Activated CD8-positive, alpha-beta memory T cell treated with anti-CD3 and anti-CD28 coated beads for 4 hours (primary cell): ENCODE measurements at places on chromosomes 3 and 15.

GRCh38 chr3:133371181-133371580 lies 28.7 kb upstream of the BFSP2 start:
- no peak for DNase-seq

DNA sequence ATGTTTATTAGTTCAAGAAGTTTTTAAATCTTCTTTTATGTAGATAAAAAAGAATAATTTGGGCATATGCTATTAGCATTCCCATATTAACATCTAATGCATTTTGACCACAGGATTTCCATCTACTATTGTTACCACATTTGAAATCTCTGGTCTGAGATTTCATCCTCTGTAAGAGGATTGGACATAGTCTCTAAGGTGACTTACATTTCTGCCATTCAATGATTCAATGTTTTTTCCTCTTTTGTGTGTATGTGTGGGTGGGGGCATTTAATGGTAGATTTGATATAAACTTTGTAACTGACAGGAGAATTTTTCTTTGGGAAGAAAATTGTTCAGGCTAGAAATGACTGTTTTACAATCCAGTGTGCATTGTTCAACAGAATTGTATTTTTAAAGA lies 307.3 kb upstream of the RBMS3 start:
- no peak for DNase-seq

GRCh38 chr3:35473956-35474355 lies 165.4 kb upstream of the ARPP21 start:
- DNase-seq, result no peak

DNA sequence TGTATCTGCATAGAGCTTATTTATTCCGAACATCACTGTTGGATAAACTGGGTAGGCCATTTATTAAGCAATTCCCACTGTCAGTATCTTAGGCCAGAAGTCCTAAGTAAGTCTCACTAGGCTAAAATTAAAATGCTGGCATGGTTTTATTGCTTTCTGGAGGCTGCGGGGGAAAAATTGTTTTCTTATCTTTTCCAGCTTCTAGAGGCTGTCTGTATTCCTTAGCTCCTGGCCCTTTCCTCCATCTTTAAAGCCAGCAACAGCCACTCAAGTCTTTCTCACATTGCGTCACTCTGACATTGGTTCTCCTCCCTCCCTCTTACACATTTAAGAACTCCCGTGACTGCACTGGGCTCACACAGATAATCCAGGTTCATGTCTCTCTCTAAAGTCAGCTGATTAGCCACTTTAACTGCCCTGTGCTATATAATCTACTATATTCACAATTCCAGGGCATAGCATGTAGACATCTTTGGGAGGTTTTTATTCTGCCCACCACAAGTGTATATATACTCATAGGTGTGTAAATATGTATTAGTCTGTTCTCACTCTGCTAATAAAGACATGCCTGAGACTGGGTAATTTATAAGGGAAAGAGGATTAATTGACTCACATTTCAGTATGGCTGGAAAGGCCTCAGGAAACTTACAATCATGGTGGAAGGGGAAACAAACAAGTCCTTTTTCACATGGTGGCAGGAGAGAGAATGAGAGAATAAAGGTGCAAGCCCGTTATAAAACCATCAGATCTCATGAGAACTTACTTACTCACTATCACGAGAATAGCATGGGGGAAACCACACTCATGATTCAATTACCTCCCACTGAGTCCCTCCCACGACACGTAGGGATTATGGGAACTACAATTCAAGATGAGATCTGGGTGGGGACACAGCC lies 113.5 kb upstream of the SLC7A14 start:
- DNase-seq, result no peak

GRCh38 chr15:93762036-93762435 lies 469.3 kb upstream of the MCTP2 start:
- no peak for DNase-seq

- DNase-seq, result no peak
Observed at GRCh38 chr3:65083240-65083639, 395.4 kb upstream of the ADAMTS9 start.
